ENCODE measurements at places on chromosomes 6 and 20.

GRCh38 chr6:130841128-130841728, 14.0 kb downstream of the SMLR1 start:
- DNase-seq, result no peak

DNA sequence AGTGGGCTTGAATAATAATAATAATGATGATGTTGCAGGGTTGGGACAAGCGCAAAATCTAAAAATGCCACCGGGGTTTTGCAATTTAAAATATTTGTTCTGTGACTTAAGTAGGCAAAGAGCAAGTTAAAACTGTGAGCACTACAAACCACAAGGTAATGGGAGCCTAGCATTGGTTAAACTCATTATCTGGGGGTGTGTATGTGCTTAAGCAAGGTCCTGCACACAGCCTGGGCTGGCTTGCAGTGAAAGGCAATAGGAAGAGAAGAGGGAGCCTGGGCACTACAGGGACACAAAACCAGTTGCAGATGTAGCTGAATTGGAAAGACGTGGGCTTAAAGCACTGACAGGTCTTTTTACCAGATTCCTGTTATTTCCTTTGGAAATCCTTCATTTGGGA, 11.7 kb downstream of the SIM1 start:
- no peak for DNase-seq

GRCh38 chr6:26344658-26345057, 20.3 kb upstream of the BTN3A2 start:
- no peak for DNase-seq

GRCh38 chr20:4134355-4134834, 119.0 kb upstream of the RNF24 start:
- no peak for DNase-seq

GRCh38 chr20:22412977-22413868, 171.1 kb downstream of the FOXA2 start:
- no peak for DNase-seq

Measured in NCI-H1436 treated with DMSO at 0.1 percent for 48 hours (cell line).